ENCODE measurements at places on chromosomes 7 and 10.

GRCh38 chr7:150451833-150452461, 1.5 kb downstream of the GIMAP8 start:
- DNase-seq, result no peak

DNA sequence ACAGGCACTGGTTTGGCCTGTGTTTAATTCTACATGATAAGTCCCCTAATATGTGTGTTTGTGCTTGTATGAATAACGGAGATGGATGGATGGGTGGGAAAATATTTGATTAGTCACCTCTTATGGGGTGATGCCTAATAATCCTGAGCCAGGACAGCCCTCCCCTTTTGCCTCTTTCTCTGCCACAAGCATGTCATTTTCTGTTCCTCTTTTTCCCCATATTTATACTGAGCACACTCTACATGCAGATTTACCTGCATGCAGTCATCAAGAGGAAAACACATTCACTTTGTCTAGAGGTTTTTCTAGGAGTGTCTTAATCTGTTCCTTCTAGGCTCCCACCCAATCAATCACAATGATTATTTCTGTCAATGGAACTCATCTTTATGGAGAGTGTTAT, 111.6 kb upstream of the TBX20 start:
- DNase-seq, result no peak

DNA sequence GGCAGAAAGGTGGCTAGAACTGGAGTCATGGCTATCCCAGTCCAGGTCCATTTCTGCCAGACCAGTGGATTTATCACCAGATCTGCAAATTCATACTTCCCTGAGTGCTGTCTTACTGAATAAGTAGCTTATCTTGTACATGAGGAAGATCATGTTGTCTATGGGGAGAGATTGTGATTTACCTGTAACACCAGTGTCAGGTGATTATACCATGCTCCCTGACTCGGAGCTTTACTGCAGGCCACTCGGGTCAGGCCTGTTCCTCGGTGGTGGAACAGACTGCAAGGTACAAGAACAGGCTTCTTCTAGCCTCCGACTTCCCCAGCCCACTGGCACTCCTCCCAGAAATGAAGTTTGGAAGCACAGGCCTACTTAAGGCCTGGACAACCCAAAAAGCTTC, 42.6 kb upstream of the DLG5 start:
- DNase-seq, result no peak

DNA sequence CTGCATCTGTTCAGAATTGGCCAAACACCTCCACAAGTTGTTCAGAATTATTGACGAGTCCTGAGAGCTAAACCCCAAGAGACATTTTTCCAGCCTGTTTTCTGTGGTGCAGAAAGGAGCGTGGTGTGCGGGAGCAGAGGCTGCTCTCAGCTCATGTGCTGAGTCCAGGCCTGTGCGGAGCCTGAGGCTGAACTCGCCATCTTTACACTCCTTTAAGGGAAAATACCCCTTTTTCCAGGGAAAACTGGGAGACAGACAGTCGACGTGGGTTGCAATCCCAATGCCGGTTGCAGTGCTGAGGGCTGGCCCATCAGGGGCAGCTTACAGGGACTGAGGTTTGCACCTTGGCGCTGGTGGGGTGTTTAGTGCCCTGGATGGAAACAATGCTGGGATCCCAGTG, 112.2 kb downstream of the ADARB2 start:
- DNase-seq, result no peak

GRCh38 chr10:87598700-87599099, 61.0 kb upstream of the PAPSS2 start:
- DNase-seq, result no peak

- no peak for DNase-seq
Measured at GRCh38 chr7:131190146-131190545, 137.5 kb upstream of the MKLN1 start.

- DNase-seq, result no peak
Measured at GRCh38 chr7:130385600-130386066, 5.3 kb downstream of the CPA1 start.

DNA sequence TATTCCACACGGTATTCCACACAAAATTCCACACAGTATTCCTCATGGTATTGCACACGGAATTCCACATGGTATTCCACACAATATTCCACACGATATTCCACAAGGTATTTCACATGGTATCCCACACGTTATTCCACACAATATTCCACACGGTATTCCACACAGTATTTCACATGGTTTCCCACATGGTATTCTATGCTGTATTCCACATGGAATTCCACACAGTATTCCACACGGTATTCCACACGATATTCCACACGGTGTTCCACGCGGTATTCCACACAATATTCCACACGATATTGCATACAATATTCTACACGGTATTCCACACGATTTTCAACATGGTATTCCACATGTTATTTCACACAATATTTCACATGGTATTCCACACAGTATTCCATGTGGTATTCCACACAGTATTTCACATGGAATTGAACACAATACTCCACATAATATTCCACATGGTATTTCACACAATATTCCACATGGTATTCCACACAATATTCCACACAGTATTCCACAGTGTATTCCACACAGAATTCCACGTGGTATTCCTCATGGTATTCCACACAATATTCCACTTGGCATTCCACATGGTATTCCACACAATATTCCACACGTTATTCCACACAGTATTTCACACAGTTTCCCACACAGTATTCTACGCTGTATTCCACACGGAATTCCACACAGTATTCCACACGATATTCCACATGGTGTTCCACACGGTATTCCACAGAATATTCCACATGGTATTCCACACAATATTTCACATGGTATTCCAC, 136.0 kb upstream of the CHST15 start:
- DNase-seq, result no peak

- DNase-seq, result no peak
Measured at GRCh38 chr10:69863580-69863979, 61.9 kb downstream of the COL13A1 start.

GRCh38 chr7:130918129-130919052, 184.4 kb upstream of the KLF14 start:
- DNase-seq, result no peak

GRCh38 chr7:46746695-46747687, 825.9 kb upstream of the IGFBP3 start:
- DNase-seq, result no peak

DNA sequence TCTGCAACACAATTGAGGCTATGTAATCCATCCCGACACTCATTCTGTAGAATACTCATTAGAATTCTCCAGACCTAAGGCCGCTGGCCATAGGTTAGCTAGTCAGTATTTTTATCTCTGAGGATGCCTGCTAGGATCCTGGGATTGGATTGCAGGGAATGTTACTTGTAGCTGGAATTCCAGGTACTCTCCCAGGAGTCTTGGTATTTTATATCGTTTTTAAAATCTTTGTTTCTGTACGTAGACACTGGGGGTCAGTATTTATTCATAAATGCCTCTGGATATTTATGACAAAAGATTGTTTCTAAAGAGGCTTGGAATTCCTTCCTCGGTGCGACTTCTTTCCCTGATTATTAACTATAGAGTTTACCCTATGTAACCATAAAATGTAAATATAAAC, 40.1 kb downstream of the BPGM start:
- DNase-seq, result no peak

DNA sequence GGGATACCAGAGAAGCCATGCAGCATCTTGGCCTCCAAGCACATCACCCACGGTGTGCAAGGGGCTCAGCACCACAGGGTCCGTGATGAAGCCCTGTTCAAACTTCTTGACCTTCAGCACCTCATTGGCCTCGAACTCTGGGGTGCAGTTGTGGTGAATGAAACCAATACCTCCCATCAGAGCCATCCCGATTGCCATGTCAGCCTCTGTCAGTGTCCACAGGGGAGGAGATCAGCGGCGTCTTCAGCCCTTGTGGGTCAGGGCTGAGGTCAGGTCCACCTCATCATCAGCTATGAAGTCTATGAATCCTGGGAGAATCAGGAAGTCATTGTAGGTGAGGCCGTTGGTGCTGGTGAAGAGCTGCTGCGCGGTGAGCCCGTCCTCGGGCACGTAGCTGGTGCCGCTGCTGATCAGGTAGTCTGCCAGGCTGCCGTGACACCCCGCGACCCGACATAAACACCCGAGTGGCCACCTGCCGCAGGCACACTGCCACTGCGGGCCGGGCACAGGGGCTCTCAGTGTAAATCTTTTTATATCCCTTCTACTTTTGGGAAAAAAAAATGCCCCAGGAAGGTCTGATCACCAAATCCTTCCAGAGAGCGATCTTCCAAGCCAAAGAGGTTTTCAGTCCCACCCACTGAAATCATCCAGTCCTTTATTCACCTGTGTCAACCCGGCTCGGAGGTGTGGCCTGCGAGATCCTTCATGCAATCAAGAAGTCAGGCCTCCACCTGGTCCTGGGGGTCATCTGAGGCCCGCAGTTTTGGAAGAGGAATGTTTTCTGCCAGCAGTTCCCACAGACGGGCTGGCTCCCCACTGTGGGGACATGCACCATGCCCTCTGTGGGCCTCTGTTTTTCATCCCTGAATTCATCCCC, 144.1 kb upstream of the KCNMA1 start:
- DNase-seq, result no peak

GRCh38 chr7:22375359-22376048, 18.6 kb upstream of the RAPGEF5 start:
- no peak for DNase-seq

DNA sequence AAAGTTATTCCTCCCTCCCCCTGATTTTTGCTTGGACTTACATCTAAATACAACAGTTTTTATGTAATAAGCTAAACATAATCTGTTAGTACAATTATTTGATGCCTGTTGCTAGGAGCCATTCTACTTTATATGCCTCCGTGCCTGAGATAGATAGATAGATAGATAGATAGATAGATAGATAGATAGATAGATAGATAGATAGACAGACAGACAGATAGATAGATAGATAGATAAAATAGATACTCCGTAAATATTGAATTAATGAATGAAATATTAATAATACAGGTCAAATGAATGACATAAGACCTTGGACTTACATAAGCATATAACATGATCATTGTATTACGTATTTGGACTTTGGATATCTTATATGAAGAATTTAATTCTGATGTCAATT, 23.0 kb downstream of the NET1 start:
- DNase-seq, result no peak
